ENCODE measurements at places on chromosomes 2 and 18.

DNA sequence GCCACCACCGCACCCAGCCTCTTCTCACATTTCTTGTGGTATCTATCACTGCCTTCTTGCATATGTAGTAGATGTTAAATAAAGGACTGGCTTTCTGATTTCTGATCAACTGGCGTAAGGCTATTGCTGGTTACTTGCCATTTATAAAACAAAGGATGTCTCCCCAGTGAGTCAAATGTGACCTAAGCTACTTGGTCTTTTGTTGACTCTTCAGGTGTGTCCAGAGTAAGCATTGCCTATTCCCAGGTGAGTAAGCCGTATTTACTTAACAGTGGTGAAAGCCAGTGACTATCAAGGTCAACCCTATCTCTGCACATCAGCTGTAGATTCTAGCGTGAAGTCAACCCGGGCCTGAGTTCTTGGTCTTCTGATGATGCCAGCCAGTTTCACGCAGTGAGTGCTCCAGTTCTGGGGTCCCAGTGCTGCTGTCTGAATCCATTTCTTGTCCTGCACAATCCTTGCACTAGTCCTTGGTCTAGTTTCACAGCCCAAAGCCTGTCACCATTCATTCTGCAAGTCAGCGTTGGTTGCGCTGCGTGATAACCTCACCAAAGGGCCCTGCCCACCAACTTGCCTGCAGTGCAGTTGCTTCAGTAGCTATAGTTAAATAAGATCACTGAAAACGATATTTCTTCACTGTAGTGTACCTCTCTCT, 120.2 kb downstream of the GBX2 start:
- no peak for DNase-seq

DNA sequence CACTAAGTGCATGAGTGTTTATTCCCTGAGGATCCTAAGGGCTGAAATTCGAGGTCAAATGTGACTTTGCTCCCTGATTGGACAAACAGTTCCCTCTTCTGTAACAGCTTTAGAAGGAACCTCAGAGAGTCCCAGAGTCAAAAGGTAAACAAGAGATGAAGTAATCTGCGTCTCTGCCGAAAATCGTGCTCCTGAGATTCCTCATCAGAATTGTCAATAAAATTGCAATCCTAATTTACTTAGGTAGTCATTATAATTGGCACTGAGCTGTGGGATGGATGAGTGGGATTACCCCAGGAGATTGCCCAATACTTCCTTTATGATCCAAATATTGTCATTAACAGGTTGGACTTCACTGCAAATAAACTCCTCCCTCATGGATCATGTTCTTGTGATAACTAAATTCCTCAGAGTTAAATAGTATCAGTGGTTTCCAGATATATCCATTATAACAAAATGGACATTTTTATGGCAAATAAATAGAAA, 907 bp upstream of the SUCLG1 start:
- DNase-seq = no peak

- DNase-seq = no peak
Measured at GRCh38 chr2:16123421-16123820, 183.1 kb downstream of the MYCN start.

DNA sequence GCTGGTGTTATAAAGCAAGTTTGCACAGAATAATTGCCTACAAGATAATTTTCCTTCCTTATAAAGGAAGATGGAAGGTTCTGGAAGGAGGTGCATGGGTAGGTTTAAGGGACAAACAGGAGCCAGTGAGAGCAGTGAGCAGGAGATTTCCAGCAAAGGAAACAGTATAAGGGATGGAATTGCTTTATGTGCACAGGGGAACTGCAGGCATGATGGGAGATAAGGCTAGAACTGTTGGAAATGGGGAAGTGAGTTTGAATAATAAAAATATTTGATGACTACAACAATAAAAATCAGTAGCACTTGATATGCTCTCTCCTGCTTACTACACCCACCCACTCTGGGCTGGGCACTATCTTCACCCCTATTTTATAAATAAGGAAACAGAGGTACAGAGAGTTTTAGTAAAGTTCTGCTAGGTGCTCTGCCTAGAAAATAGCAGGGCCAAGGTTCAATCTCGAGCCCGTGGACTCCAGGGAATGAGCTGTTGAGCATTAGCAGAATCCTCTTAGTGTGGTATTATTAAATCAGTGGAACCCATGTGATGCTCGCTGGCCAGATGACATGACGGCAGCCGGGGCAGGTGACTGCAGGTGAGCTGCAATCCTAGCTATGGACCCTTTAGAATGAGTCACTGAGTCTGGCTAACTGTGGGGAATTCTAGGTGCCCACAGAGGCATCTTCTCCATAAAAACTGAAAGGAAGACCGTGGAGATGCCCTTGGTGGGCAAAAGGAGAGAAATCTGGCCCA, 302.5 kb downstream of the PIEZO2 start:
- DNase-seq = no peak

- no peak for DNase-seq
Measured at GRCh38 chr2:231047274-231047922, 9.3 kb upstream of the PSMD1 start.

DNA sequence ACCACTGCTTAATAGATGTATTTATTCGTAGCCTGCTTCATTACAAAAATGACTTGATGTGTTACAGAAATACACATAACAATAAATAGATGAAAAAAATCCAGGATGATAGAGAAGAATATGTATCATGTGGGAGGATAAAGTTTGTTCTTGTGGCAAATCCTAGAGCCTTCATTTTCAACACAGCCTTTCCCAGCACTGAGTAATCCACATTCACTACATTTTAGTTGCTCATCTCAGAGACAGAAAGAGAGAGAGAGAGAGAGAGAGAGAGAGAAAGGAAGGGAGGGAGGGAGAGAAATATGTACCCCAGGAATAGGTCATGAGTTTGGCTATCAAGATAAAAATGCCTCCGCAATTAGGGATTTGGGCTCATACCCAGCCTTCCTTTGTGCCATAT, 144.3 kb downstream of the RBMS1 start:
- DNase-seq = no peak

DNA sequence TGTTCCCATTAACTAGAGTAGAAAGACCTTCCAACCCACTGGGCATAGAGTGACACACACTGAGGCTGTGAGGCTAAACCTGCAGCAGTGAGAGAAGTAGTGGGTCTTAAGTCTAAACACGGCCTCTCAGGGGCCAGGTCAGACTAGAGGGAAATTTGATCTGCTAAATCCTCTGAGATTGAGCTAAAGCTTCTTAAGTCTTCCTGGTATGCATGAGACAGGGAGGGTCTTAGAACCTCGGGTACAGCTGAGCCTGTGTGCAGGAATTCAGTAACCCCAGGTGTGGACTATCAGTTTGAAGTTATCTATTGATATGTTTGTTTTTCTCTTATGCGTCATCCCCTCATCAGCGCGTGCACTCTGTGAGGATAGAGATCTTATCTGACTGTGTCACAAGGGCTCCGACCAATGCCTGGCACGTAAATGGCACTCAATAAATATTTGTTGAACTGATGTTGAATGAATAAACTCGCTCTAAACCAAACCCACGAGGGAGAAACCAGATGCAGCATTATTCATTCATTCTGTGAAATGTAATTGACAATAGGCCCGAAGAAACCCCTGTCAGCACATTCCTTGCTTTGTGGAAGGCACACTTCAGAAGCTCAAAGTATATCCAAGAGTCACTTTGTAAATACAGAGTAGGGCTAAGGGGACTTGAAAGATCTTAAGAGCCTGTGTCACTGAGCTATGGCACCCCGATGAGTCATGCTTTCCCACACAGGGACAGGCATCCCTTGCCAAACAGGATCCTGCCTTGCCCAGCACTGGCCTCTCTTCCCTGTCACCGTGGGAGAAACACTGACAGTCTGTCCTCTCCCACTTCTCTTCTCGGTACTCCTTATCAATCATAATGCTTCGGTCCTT, 21.7 kb upstream of the RAB10 start:
- DNase-seq = no peak

DNA sequence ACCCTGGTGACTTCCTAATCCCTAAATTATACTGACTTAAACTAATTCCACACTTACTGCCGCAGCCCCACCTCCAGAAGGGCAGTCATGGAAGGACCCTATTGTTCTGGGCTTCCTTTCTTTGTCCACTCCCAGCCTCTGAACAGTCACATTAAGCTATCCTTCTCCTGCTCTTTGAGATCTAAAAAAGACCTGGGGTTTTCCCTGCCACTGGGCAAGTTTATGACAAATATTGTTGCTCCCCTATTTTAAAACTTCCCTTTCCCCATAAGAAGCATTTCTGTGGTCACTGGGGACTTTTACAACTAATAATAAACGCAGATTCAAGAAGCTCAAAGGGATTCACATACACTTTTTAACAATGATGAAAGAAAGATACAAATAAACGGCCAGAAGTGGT, 47.2 kb upstream of the XPO1 start:
- DNase-seq = no peak

GRCh38 chr18:1020731-1021344, 116.2 kb downstream of the ADCYAP1 start:
- DNase-seq = no peak

GRCh38 chr18:36284268-36284667, 13.2 kb upstream of the FHOD3 start:
- DNase-seq = no peak

- no peak for DNase-seq
Measured at GRCh38 chr2:4674007-4674406, 970.6 kb downstream of the DCDC2C start.

- DNase-seq = no peak
Measured at GRCh38 chr18:6610466-6610865, 119.0 kb upstream of the ARHGAP28 start.

GRCh38 chr2:675982-676646, 1.1 kb downstream of the TMEM18 start:
- DNase-seq = no peak

DNA sequence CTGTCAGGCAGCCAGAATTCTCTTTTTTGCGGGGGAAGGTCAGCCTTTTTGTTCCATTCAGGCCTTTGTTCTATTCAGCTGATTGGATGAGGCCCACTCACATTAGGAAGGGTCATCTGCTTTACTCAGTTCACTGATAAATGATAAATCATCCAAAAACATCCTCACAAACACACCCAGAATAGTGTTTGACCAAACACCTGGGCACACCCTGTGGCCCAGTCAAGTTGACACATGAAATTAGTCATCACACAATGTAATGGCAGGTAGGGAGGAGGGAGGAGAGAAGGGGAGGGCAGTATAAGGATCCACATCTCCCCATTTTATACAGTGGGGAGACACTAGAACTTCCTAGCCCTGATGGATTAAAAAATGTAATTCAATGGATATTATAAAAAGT, 8.3 kb upstream of the RMC1 start:
- DNase-seq = no peak

- DNase-seq = no peak
Measured at GRCh38 chr2:19733951-19734425, 167.8 kb downstream of the TTC32 start.

- DNase-seq = no peak
Measured at GRCh38 chr2:72124376-72124775, 23.3 kb downstream of the CYP26B1 start.

- no peak for DNase-seq
Measured at GRCh38 chr2:62611854-62612253, 93.7 kb upstream of the EHBP1 start.

DNA sequence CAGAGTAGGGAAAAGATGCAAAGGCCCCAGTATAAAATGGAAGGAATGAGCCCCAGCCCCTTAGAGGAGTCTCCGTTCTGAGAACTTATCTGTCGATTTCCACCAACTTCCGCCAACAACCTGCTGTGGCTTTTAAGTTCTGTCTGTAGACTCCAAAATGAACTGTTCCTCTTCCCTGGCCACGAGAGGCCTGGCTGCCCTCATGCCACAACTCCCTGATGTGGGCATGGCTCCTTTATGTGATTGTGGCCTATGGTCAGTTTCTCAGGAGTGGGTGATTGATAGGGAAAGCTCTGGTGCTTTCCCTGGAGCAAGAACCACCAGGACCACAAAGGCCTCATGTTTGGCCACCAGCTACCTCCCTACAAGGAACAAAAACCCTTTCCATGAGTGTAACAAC, 18.8 kb upstream of the CD207 start:
- no peak for DNase-seq

DNA sequence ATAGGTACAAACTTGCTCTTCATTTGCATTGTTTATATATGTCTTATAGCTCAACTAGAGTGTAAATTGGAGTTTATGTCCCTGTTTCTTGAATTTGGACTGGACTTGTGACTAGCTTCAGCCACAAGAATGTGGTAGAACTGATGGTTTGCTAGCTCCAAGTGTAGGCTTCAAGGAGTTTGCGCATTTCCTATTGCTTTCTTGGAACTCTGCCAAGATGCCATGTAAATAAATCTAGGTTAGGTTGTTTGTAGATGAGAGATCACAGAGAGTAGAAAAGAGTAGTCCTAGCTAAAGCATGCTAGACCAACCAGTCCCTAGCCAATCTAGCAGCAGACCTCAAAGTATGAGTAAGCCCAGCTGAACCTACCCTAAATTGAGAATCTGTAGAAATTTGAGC, 183.0 kb upstream of the CYP26B1 start:
- no peak for DNase-seq

DNA sequence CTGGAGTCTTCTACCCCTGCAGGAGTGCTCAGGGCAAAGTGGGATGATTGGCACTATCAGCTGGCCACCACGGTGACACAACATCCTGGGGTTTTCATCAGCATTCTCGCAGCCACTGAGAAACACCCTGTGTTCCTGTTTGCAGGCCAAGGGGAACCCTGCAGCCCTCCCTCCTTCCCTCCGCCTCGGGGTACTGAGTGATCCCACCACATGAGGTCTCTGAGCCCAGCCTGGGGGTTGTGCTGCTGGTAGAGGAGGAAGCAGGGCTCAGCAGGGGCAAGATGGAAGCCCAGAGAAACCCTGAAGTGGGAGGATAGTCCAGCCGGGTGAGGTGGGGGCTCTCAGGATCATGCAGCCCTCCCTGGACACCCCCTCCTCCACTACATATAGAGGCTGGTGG, at the start of gene OXER1:
Gene OXER1, minus strand, starts transcription at position 40 of the 400 bp plus-strand sequence. CDS start 73 bp downstream, outside the sequence.
- DNase-seq = no peak

DNA sequence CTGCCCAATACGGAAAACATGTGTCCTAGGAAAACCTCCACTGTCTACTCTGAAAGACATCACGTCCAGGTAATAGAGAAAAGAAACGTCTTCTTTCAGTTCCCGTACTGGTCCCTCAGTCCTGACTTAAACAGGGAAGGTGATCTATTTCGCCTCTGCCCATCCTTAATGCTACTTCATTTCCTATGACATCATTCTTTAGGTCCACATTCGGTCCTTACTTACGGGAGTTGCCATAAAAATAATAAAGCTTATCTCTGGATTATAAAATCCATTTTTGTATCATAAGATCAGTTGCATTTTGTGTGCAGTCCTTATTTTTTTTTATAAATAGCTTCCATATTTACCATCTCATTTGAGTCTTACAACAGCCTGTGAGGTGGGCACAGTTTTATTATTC, 3.7 kb downstream of the TGFA start:
- no peak for DNase-seq

DNA sequence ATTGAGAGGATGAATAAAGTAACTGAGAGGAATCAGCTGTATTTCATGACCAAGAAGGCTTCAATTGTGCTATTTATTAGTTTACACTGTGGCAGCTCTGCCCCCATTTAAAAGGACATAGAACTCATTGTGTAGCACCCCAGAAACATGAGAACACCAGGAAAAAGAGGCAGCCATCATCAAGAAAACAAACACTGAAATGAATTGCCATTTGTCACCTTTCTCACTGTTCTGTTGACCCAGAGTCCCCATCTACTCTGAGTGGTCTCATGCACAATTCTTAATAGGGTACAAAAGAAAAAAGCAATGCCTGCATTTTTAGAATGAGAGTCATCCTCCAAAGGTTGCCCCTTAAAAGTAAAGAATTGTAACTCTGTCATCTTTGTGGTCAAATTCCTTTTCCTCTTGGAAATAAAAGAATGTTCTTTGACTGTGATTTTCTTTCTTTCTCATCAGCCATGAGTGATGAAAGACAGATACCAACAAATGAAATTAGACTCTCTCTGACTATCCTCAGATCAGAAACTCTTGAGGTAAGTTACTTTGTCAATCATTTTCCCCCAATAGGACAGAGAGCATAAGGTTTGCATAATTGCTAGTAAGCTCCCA, 1941.9 kb upstream of the PIK3C3 start:
- no peak for DNase-seq

All from T-helper 1 cell (primary cell).